Large intestine (tissue), 12 donors: ENCODE measurements at places on chromosomes 5 and 9. TPM values are rescaled to one million over a fixed set of nuclear protein-coding genes. Genes with fewer than 3 reads are reported as not detected.

GKAP1 gene
- 15.4 TPM for polyA plus RNA-seq

GPR151 gene
- polyA plus RNA-seq, result 0.04 TPM

LECT2 gene
- polyA plus RNA-seq, result not detected

PCDHGA6 gene
- polyA plus RNA-seq, result 1.9 TPM
